NAMALWA (cell line): ENCODE measurements at places on chromosomes 7 and 10.

GRCh38 chr10:43949351-43949750 is 300.7 kb upstream of the ZNF32 start:
- no peak for DNase-seq

DNA sequence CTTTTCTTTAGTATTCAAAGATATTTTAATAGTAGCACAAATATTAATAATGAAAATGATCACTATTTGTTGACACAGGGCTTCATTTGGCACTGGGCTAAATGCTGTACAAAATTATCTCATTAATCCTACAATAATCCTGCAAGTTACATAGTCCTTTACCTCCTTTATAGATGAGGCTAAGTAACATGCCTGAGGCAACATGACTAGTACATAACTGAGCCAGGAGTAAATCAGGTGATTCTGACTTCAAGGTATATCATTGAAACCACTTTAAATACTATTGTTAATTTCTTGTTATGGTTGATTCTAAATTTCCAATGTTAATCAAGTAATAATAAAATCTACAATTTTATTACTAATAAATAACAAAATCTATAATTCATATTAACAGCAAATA is 39.8 kb downstream of the SEM1 start:
- DNase-seq = no peak

- DNase-seq = no peak
Observed at GRCh38 chr7:95395755-95396135, 430 bp downstream of the PON3 start.

DNA sequence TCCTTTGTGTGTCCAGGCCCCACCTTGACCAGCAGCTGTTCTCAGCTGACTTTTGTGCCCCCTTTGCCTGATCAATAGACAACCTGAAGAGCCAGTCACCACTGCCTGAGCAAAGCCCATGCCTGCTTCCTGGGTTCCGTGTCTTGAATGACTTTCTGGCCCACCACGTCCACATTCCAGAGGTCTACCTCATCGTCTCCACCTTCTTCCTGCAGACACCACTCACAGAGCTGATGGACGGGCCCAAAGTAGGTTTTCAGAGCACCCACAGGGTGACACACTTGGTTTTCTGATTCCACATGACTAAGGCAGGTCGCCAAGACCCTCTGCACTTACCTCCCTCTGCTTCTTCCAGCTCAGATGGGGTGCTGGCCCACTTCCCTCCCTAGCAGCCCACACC is 126.8 kb downstream of the WDFY4 start:
- DNase-seq = no peak

GRCh38 chr10:117950408-117950807 is 96.3 kb downstream of the RAB11FIP2 start:
- DNase-seq = no peak

DNA sequence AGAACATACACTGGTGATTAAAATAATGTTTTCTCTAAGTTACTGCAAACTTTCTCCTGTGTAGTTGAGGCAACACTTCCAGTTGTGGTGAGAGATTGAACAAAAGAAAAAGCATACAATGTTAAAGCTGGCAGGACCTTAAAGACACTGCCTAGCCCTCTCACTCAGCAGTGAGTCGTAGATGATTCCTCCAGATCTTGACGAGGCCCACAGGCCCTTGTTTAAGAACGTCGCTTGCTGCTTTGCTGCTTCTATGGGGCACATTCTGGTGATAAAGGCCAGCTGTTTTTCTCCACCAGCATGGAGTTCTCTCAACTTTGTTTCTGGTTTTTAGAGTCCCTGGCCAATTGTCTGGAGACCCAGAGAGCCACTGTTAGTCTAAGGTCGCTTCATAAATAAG is 2.8 kb upstream of the DENND11 start:
- DNase-seq = no peak

GRCh38 chr10:13536674-13537366 is 8.0 kb upstream of the BEND7 start:
- DNase-seq = peak; percentile 54

- DNase-seq = no peak
Observed at GRCh38 chr7:157560258-157560654, 223.5 kb downstream of the DNAJB6 start.

DNA sequence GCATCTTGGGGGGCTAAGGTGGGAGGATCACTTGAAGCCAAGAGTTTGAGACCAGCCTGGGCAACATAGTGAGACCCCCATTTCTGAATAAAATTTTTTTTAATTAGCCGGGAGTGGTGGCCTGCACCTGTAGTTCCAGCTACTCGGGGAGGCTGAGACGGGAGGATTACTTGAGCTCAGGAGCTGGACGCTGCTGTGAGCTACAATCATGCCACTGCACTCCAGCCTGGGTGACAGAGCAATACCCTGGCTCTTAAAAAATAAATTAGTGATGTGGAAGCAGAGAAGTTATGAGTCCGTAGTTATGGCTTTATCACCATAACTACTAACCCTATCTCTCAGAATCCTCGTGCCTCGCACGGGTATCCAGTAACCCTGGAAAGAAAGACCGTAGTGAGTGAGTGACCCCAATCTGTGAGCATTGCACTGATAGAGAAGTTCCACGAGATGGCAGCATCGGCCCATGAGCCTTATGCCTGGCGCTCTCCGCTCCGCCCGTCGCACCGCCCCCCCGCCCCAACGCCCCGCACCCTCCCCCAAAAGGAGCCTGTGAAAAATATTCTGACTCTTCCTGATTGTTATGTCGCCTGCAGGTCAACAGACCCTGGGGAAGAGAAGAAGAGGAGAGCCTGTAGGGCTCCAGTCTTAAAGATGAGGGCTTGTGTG is 4.9 kb upstream of the SLC29A3 start:
- DNase-seq = peak; percentile 39

DNA sequence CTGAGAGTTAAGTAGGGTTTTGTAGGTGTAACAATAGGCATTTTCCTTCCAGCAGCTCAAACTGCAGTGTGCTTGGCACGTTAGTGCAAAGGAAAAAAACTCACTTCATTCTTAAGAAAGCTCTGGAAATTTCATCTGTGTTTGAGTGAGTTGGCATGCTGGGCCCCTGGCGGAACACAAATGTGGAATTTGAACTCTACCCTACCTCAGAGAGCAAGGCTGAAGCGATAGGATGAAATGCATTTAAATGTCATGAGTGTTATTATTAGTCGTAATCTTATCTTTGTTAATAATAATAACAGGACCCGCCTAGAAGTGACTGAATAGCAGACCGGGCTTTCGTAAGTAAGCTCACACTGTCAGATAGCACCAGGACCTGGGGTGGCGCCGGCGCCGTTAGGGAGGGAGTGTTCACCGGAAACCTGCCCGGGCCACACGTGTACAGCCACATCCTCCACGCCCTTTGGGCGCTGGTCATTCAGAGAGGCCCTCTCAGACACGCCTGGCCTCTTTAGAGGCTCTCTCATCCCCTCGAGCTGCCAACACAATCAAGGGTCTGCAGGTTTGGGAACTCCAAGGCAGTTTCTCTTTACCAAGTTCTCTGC is 63.5 kb downstream of the GRK5 start:
- DNase-seq = no peak

DNA sequence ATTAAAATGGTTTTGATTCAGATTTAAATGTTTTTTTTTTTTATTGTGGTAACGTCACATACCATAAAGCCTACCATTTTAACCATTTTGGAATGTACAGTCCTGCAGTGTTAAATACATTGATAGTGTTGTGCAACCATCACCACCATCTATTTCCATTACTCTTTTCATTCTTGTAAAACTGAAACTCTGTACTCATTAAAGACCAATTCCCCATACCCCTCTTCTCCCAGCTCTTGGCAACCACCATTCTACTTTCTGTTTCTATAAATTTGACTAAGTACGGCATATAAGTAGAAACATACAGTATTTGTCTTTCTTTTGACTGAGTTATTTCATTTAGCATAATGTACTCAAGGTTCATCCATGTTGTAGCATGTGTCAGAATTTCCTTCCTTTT is 96.2 kb downstream of the EXOC4 start:
- no peak for DNase-seq

GRCh38 chr10:97349752-97350513 is 15.4 kb upstream of the FRAT2 start:
- no peak for DNase-seq

- DNase-seq = no peak
Observed at GRCh38 chr7:44305564-44306507, 19.6 kb downstream of the CAMK2B start.

GRCh38 chr10:34653530-34653929 is 161.6 kb downstream of the PARD3 start:
- no peak for DNase-seq

DNA sequence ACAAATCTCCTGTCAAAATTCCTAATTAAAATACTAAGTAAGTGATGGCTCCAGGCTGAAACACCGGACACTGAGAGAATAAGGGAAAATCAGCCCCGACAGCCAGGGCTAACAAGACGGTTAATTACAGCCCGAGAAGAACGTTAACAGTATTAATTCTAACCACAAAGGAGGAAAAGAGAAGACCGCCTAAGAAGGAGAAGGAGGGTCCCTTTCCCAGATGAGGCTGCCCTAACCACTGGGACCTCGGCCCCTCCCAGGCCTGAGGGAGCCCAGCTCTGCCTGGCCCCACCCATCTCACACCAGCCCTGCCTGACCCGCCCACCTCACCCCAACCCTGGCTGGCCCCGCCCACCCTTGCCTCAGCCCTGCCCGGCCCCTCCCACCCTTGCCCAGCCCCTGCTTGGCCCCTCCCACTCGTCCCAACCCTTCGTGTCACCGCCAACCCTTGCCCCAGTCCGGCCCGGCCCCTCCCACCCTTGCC is 51.3 kb downstream of the PWWP2B start:
- DNase-seq = peak; percentile 80

DNA sequence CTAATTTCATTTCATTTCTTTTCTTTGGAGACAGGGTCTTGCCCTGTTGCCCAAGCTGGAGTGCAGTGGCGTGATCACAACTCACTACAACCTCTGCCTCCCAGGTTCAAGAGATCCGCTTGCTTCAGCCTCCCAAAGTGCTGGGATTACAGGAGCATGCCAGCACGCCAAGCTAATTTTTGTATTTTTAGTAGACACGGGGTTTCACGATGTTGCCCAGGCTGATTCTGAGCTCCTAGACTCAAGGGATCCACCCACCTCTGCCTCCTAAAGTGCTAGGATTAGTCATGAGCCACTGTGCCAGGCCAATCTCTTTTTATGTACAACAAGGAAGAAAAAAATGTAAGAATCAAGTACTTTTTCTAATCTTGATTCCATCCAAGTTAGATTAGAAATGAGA is 10.7 kb upstream of the KMT2E start:
- DNase-seq = no peak

DNA sequence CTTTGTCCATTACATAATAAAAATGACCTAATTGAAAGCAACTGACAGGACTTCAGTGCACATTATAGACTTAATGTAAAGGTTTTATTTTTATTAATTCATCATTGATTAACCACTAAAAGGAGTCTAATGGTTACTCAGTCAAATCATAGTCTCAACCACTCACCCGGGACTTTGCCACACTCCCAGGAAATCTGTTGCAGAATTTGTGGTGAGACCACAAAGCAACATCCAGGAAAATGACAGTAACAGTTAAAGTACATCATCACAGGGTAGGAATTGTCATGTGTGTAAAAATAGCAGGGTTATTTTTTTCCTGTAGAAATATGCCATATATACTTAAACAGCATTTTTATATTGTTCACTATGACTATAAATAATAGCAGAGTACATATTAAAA is 6.3 kb upstream of the HGF start:
- no peak for DNase-seq

- DNase-seq = no peak
Observed at GRCh38 chr7:82542665-82543064, 99.1 kb upstream of the CACNA2D1 start.

GRCh38 chr7:55502858-55503440 is 69.4 kb downstream of the VOPP1 start:
- DNase-seq = peak; percentile 44

- DNase-seq = peak; percentile 20
Observed at GRCh38 chr7:111796671-111797070, 234.4 kb upstream of the IMMP2L start.

DNA sequence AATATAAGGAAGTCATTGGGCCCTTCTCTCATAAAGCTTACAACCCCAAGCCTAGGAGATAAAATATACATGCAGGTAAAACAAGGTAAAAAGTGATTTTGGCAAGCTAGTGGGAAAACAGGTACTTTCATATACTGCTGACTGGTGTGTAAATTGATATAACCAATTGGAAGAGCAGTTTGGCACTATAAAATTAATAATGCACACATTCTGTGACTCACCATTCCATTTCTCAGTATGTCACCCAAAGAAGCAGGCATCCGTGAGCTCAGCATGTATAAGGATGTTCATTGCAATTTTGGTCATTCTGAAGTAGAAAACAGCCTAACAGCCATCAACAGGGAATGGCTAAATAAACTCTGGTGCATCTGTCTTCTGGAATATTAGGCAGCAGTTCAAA is 2.9 kb downstream of the MACROH2A2 start:
- no peak for DNase-seq

DNA sequence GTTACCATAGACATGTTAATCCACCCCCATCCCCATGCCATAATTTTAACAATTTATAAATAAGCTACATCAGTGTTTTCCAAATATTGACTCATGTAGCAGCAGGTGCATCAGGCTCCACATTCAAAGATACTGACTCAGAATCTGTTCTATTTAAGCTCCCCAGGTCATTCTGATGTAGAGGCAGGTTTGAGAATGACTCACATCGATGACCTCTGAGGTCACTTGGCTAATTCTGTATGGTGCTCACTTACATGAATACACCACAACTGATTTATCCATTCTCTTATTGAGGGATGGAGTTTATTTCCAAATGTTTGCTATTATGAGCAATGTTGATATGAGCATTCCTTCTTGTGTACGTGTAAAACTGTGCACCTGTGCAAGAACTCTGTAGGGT is 1159.0 kb downstream of the TYW1 start:
- no peak for DNase-seq

DNA sequence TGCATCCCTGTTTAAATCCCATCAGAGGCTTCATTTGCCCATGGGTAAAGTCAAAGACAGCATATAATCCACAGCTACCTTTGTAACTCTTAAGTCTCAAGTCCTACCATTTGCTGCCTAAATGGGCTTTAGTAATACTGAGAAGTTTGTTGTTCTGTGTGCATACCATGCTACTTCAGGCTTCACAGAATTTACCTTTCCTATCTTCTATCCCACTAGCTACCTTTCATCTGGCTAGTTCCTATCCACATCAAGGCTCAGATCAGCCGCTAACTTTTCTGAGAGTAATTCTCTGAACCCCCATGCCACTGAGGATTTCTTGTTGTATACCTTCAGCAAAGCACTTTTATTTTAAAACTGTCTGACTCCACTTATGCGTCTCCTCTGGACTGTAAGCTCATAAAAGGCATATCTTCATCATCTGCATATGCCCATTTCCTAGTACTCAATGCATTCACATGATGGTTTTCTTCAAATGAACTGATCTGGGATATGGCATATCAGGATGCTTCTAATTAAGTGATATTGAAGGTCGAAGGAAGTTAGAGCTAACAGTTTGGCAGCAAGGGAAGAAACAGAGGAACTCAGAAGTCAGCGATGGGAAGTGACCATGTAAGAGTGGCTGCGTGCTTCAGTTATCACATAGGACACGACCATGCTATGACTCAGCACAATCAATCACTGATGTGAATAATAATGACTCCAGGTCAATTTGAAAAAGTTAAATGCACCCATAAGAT is 283.9 kb upstream of the DKK1 start:
- DNase-seq = no peak
